ENCODE measurements at places on chromosomes 5 and 9.
A peak's percentile ranks its signal among the peaks of the same experiment; 100 is the strongest.

DNA sequence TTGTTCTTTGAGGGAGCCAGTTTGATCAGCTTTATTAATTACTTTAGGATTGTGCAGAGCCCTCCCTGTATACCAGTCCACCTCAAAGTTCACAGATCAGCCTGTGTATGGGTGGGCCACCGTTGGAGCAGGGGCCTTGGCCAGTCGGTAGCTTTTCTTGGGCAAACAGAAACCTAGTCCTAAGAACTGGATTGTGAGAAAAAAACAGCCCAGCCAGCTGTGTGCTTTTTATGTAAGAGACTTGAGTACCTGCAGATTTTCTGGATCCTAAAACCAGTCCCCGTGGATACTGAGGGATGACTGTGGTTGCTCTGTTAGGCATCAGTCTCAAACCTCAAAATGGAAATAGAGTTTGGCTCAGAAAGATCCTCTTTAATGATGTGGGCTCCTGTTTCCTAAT is 24.8 kb upstream of the ROPN1L start:
- no peak for DNase-seq

GRCh38 chr9:34176089-34176488 is 2.8 kb upstream of the UBAP1 start:
- no peak for DNase-seq

DNA sequence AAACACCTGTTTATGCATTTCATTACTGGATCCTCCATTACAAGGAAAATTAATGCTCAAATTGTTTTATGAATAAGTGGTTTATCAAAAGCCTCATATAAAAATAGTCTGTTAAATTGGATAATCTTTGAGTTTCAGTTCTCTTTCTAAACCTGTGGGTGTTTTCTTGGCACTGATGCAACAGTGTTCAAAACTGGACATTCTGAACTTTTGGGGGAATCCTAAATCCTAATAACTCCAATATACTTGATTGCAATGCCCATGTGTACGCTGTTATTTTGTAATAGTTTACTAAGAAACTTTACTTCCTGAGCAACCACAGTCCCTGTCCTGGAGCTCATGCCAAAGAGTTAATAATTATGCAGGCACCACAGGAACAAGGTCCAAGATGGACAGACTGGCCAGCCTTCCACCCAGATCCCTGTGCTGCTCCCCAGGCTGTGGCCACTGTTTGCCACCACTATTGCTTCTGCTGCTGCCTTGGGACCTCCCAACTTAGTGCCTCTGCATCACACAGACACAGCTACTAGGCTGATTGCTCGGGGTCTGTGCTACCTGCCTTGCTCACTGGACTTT is 14.0 kb downstream of the IRGM start:
- no peak for DNase-seq

- no peak for DNase-seq
These were observed 98.1 kb upstream of the ALDH1B1 start for GRCh38 chr9:38294220-38294960.

GRCh38 chr9:32339424-32339823 is 45.0 kb upstream of the ACO1 start:
- DNase-seq = no peak

- peak; percentile 84 for DNase-seq
These were observed 225.0 kb downstream of the FANCC start for GRCh38 chr9:95092262-95093072.

- no peak for DNase-seq
These were observed 67.5 kb downstream of the ZNF462 start for GRCh38 chr9:106930477-106930876.

All from H7 (cell line).